ENCODE measurements at places on chromosomes 2 and 18. TPM values are rescaled to one million over a fixed set of nuclear protein-coding genes. Genes with fewer than 3 reads are reported as not detected.

DNA sequence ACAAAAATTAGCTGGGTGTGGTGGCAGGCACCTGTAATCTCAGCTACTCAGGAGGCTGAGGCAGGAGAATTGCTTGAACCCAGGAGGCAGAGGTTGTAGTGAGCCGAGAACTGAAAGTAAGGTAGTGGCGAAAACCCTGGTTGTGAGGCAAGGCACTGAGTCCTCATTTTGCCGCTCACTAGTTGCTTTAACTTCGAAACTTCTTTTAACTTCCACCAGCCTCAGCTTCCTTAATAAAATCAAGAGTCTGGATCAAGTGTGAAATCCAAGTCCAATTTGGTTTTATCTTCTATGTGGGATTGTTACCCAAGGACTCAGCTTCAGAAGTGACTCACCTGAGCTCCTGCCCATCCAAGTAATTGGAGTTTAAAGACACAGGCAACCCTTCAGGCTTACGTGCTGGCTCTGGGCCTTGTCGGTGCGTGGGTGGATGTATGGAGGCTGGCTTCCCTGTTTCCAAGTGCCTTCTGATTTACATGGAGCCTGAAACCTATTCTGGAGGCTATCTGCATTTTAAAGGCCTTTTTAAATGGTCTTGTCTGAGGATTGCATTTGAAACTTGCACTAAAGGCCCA lies 374.2 kb upstream of the ID2 start:
- peak; percentile 3 for DNase-seq

DNA sequence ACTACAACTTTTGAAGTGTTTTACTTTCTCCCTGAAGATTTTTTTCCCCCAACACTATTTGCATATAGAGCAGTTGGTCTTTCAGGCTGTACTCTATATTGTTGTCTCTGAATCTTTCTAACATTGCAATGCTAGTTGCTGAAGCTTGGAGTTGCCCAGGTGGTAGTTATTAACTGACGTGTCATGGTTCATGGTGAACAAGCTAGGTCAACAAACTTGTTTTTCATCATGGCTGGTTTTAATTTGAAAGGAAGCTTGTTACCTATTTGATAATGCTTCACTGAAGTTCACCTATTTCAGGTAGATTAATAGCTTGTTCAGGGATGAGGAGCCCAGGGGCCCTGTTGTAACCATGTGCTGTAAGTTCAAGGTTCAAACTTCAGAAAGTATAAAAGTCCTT lies 158.8 kb upstream of the ZEB2 start:
- peak; percentile 79 for DNase-seq

- no peak for DNase-seq
These were observed 205.1 kb upstream of the TNP1 start for GRCh38 chr2:217065012-217065290.

- peak; percentile 21 for DNase-seq
These were observed 34.8 kb downstream of the TIMM21 start for GRCh38 chr18:74183130-74183529.

Gene ITGB6
- polyA plus RNA-seq, result 13.4 TPM

Data from kidney (tissue), 22 donors.